Right hindlimb (tissue), 1 donor: ENCODE measurements at places on chromosomes 1 and 21.
A peak's percentile ranks its signal among the peaks of the same experiment; 100 is the strongest.

DNA sequence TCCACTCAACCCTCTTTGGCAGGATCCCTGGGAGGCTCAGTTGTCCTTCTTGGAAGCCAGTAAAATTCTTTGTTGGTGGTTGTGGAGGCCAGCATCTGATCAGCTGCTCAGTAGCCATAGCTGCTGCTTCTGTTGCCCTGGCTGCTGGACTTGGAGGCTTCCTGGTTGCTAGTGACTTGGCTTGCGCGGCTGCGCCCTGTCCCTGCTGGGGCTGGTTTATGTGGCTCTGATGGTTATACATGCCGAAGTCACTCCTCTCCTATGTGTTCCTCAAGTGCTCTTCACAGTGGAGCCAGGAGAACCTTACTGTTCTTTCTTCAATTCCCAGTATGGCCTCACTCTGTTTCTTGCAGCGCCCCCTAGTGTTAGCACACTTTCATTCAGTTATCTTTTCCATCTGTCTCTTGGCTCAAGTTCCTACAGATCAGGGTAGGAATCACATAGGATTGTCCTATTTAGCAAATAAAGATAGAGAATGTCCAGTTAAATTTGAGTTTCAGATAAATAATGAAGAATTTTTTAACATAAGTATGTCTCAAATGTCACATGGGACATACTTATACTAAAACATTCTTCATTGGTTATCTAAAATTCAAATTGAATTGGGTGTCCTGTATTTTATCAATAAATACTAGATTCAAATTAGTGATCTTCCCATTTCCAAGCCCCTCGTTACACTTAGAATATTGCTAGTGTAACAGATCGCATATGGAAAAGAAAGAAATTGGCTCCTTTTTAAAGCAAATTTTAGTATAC lies 176.5 kb downstream of the TGFB2 start:
- DNase-seq = no peak

GRCh38 chr1:203289281-203289981 lies 15.9 kb upstream of the BTG2 start:
- DNase-seq = no peak

DNA sequence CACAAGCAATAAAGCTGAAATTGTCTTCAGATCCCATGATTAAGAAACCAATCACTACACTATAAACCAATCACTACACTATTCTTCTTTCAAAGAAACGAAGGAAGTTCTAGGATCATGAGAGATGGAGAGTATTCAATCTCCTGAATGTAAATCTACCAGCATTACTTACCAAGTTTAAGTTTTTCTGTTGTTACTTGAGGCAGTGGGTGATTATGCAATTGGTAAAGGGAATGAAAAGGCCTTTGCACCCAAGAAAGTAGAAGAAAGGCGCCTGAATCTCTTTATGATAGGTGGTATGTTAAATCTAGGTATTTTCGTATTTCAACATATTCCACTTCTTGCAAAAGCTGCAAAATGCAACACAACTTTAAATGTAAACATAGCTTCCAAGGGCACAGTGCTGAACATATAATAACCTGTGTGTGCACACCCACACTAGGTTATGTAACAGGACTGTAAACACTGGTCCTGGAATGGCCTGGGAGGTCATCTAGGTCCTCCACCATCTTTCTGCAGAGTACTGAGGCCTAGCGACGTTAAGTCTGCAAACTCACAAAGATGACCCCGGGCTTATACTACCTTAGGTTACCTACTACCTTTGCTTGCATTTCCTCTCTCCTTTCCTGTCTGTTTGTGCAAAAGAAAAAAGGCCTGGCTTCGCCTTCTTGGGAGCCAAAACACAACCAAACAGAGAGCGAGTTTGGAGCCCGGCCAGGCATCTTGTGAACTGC lies 1.1 kb upstream of the UAP1 start:
- DNase-seq = no peak

DNA sequence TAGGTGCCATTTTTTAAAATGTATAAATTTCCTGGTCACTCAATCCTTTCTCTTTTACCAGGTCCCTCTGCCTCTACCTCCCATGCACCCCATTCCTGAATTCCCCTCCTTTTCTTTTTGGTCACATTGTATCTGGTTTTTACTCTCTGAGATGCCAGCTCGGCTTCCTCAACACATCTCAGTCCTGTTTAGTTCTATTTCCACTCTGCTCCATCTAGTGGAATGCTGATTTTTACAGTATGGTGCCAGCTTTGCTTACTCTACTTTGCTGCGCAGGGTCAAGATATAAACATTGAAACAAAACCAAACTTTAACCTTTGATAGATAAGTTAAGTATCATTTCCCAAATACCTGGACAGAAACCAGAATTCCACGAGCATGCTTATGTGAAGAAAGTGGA lies 96.0 kb downstream of the ESRRG start:
- no peak for DNase-seq

GRCh38 chr1:220045356-220046051 lies 801 bp downstream of the EPRS1 start:
- DNase-seq = no peak

- no peak for DNase-seq
These were observed 87.6 kb upstream of the RUNX1 start for GRCh38 chr21:35136586-35137219.

DNA sequence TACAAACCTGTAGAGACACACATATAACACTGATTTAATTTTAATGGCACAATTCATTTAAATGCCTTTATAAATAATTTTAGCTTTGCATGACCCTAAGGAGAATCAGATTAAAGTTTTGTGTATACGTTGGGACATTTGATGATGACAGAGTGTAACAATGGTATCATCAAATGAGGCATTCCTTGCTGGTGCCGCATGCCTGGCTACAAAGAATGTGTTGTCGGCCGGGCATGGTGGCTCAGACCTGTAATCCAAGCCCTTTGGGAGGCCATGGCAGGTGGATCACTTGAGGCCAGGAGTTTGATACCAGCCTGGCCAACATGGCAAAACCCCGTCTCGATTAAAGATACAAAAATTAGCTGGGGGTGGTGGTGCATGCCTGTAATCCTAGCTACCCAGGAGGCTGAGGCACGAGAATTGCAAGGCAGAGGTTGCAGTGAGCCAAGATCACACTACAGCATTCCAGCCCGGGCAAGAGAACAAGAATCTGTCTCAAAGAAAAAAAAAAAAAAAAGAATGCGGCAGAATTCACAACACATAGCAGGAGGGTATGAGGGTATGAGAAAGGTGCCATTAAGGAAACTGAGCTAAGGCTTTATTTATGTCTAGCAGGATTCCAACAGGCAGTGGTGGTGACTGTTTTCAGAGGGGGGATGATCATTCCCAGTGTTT lies 58.9 kb downstream of the PTPN14 start:
- DNase-seq = no peak

DNA sequence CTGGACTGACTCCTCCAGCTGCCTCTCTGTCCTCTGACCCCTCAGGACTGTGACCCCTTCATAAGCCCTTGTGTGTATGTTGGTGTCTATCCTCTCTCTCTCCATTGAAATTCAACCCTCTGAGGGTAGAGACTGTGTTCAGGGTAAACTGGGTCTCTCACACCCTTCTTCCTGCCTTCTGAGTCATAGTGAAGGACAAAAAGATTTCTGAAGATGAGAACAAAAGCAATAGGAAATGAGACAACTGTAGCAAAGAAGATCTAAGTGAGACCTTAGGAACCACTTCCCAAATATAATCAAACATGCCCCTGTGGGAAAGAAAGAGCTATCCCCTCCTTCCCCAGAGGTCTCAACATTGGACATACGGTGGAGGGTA lies 16.9 kb downstream of the NUAK2 start:
- DNase-seq = no peak

- DNase-seq = no peak
These were observed 3.1 kb downstream of the KLHDC8A start for GRCh38 chr1:205353612-205354011.

- DNase-seq = no peak
These were observed 94.1 kb downstream of the CLDN17 start for GRCh38 chr21:30072496-30072895.

- DNase-seq = no peak
These were observed 113.8 kb downstream of the UBR4 start for GRCh38 chr1:19096036-19096833.

- no peak for DNase-seq
These were observed 56.6 kb upstream of the SLC2A1 start for GRCh38 chr1:43015269-43015668.

DNA sequence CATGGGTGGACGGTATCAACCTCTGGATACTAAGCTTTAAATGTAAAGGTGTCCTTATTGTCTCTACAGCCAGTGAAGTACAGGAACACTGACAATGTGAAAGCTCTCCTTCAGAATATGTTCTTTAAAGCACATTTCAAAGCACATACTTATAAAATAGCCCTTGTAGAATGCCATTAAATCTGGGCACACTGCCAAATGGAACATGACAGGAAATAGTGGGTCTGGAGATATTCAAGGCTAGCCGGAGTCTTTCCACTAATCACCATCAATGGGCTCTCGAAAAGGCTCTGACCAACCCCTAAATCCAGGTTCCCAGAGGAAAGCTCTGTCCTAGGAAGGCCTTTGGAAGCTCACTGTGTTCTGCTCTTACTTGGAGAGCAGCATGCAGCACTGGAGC lies 46.6 kb downstream of the PLD5 start:
- DNase-seq = no peak

DNA sequence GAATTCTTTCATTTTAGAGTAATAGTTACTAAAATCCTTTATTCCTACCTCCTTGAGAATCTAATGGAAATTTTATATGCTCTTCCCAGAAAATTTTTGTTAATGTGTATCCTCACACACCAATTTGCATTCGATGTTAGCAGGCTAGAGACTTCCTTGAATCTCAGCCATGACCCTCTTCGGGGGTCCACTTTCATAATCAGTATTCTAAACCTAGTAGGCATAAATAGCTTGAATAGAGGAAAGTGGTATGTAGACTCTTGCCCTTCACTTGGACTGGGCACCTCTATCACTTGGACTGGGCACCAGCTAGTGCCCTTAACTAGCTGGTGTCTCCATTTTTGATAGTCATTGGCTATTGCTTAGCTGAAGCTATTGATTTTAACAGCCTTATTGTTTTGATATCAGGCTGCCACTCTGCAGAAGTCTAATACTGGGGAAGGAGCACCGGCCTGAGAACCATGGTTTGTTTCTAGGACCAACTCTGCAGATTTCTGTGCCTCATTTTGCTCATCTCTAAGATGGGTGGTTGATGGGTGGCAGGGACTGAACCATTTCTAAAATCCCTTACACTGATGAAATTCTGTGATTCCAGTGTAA lies 42.8 kb downstream of the MRPL39 start:
- no peak for DNase-seq

DNA sequence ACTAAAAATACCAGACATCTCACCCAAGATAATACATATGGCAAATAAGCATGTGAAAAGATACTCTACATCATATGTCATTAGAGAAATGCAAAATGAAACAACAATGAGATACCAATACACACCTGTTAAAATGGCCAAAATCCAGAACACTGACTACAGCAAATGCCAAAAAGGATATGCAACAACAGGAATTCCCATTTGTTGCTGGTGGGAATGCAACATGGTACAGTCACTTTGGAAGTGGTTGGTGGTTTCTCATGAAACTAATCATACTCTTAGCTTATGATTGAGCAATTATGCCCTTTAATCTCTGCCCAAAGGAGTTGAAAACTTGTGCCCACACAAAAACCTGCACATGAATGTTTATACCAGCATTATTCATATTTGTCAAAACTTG lies 6.4 kb upstream of the RGS2 start:
- DNase-seq = no peak

GRCh38 chr1:53653200-53653575 lies 85.8 kb downstream of the GLIS1 start:
- DNase-seq = no peak

- no peak for DNase-seq
These were observed 76.0 kb downstream of the KIAA0319L start for GRCh38 chr1:35481229-35481628.

GRCh38 chr1:157231846-157232525 lies 93.8 kb upstream of the ETV3 start:
- DNase-seq = no peak

DNA sequence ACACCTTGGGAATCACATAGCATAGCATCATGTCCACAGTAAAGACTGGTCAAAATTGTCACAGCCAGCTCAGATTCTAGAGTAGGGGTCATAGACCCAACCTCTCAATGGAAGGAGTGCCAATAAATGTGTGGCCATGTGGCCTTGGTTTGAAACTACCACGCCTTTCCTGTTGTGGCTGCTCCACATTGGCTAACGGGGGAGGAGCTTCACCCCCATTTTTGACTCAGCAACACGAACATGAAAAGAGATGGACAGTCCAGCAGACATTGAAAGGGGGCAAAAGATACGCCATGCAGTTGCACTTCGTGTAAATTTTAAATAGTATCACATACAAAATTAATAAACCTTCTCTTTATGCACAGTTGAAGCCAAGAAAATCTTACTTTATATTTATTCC lies 78.4 kb upstream of the HIVEP3 start:
- DNase-seq = no peak

DNA sequence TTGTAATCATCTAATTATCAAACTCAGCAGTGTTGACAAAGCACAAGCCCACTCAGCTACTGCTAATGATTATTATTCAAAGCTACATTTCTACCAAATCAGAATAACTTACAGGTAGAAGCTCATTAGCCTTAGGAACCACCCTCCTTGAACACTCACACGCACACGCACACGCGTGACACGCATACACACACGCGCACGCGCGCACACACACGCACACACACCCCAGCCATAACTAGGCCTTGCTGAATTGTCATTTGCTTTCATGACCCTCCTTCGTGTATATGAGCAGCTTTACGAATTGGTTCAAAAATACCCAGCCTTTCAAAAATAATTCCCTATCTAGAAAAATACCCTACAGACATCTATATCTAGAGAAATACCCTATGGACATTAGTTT lies 195.6 kb downstream of the SMYD3 start:
- no peak for DNase-seq

DNA sequence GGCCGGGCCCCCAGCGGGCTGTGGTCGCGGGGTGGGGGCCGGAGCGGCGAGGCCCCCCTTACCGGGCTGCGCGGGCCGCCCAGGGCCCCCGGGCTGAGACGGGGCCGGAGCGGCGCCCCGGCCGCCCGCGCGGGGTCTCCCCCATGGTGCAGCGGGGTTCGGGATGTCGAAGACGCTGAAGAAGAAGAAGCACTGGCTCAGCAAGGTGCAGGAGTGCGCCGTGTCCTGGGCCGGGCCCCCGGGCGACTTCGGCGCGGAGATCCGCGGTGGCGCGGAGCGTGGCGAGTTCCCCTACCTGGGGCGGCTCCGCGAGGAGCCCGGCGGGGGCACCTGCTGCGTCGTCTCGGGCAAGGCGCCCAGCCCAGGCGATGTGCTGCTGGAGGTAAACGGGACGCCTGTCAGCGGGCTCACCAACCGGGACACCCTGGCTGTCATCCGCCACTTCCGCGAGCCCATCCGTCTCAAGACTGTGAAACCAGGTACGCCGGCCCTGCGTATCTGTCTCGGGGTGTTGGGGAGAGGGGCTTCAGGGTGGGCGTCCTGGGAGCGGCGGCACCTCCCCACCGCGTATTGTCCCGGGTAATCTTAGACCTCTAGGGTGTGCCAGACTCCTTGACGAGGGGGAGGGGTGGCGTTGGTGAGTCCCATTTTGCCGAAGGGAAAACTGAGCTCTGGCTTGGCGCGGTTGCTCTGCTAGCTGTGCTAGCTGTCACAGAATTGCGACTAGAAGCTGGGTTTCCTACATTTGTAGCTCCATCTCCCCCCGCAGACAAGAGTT lies 745 bp downstream of the MAGI3 start:
- DNase-seq = peak; percentile 40
